ENCODE measurements at places on chromosomes 6 and 20.

GRCh38 chr6:165985281-165985805 lies 182.3 kb downstream of the TBXT start:
- DNase-seq = no peak

DNA sequence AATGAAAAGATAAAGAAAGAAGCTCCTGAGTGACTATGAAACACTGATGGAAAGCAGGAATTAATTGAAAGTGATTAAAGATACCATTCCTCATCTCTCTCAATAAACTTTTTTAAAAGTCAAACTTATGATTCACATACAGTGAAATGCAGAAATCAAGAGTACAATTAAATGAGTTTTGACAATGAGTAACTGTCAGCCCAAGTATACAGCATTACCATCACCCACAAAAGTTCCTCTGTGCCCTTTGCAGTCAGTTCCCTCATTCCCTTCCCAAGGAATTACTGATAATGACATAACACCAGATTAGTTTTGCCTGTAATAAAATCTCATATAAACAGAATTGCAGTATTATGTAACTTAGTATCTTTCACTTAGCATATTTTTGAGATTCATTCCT lies 44.5 kb downstream of the ATG5 start:
- no peak for DNase-seq

DNA sequence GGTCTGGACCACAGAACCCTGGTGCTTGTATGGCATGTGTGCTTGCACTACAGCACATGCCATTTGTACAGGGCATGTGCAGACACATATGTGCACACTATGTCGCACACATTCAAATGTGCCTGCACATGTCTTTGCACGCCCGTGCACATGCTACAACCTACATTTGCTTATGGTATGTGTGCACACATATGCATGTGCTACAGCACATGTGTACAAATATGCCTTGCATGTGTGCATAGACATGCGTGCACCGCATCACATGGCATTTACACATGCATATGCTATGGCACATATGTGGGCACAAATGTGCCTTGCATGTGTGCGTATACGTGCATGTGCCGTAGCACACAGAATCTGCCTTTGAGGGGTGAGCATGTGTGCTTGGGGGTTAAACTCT lies 90.5 kb downstream of the DHX35 start:
- no peak for DNase-seq

DNA sequence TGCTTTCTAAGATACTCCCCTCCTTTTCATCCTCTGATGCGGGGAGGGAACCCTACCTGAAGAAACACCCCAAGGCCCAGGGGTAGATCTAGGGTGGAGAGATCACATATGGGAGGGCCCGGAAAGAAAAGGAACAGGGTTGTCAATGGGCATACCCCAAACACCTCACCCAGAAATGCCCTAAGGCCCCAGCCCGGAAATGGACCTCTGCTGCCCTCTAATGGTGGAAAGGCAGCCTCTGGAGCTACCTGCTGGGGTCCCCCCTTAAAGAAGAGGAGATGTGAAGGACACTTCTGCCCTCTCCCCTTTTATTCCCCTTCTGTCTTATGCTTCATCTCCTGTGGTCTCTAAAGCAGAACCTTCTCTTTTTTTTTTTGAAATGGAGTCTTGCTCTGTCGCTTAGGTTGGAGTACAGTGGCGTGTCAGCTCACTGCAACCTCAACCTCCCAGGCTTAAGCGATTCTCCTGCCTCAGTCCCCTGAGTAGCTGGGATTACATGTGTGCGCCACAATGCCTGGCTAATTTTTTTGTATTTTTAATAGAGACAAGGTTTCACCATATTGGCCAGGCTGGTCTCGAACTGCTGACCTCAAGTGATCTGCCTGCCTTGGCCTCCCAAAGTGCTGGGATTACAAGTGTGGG lies 458 bp upstream of the ARMC12 start:
- DNase-seq = peak; percentile 82

- no peak for DNase-seq
Measured at GRCh38 chr20:57055345-57055744, 211.1 kb downstream of the BMP7 start.

Data from stimulated activated CD4-positive, alpha-beta T cell treated with anti-CD3 and anti-CD28 coated beads, Interleukin-12 subunit alpha, Interleukin-12 subunit beta, amount 100 ng/mL, for 4 hours (primary cell).